ENCODE measurements at places on chromosomes 7 and 10. TPM values are rescaled to one million over a fixed set of nuclear protein-coding genes. Genes with fewer than 3 reads are reported as not detected.

- DNase-seq = no peak
These were observed 11.6 kb upstream of the RET start for GRCh38 chr10:43065234-43065633.

The PON1 gene
- not detected for polyA plus RNA-seq

The CNTNAP2 gene
- polyA plus RNA-seq = 2.5 TPM

DNA sequence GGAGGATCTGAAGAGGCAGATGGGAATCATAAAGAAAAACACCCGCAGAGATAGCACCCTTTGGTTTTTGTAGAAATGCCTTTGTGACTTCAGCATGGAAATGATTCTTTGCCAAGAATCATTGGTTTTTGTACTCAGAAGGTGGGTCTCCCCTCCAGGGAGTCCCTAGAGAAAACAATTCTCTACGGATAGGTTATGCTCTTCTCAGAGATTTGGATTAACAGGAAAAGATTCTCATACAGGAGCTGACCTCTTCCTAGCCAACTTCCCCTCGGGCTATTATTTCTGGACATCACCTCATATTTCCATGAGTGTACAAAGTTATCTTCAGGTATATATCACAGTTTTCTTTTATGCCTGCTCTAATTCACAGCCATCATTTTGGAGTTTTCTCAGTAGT is 274.2 kb upstream of the HABP2 start:
- no peak for DNase-seq

- no peak for DNase-seq
These were observed 130.8 kb downstream of the ZNF467 start for GRCh38 chr7:149642589-149642988.

GRCh38 chr7:68185631-68186456 is 1189.2 kb downstream of the TYW1 start:
- DNase-seq = no peak

DNA sequence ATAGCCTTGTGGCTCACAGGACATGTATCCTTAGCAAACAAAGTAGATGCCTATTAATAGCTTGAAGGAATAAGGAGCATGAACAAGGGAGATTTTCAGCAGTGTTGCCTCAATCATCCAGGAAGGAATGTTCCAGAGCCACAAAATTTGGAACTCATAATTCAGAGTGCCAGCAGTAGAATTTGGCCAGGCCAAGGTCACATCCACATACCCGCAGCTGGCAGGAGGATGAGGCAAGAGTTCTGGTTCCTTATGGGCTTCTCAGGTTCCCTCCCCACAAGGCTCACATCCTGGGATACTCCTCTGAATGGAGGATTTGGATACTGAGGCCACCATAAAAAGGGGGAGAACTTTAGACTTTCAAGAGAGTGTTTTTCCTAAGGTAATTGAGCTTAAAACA is 45.8 kb downstream of the SUFU start:
- no peak for DNase-seq

GRCh38 chr10:60434418-60435046 is 44.9 kb upstream of the ANK3 start:
- peak; percentile 32 for DNase-seq

Data from mammary epithelial cell (primary cell).